CD4-positive, alpha-beta memory T cell (primary cell): ENCODE measurements at places on chromosomes 1 and 21. TPM values are rescaled to one million over a fixed set of nuclear protein-coding genes. Genes with fewer than 3 reads are reported as not detected.

The MAST2 gene
- 5.4 TPM for total RNA-seq

The DYNLT5 gene
- not detected for total RNA-seq

The IVL gene
- not detected for total RNA-seq

The KCNK2 gene
- not detected for total RNA-seq

The TAL1 gene
- not detected for total RNA-seq

The ZCCHC17 gene
- 20.2 TPM for total RNA-seq

The CLIC6 gene
- 0.67 TPM for total RNA-seq

The ERRFI1 gene
- 1.0 TPM for total RNA-seq

The CADM3 gene
- not detected for total RNA-seq

The NPL gene
- total RNA-seq, result 9.6 TPM

The OR10Z1 gene
- total RNA-seq, result not detected

The TRPM2 gene
- 1.3 TPM for total RNA-seq

The MTARC1 gene
- total RNA-seq, result not detected

The MSH4 gene
- 0.80 TPM for total RNA-seq

The KCNA3 gene
- 124 TPM for total RNA-seq

The ZSWIM5 gene
- 3.4 TPM for total RNA-seq

The CHODL gene
- total RNA-seq, result not detected

The OXCT2 gene
- total RNA-seq, result 0.36 TPM

The NEGR1 gene
- not detected for total RNA-seq

The SPATA45 gene
- not detected for total RNA-seq

The GPR52 gene
- 3.4 TPM for total RNA-seq

The C4BPA gene
- total RNA-seq, result not detected

The LCE1A gene
- total RNA-seq, result not detected

The WNT2B gene
- 0.70 TPM for total RNA-seq
